ENCODE measurements at places on chromosomes 16 and 17.

- DNase-seq: no peak
Measured at GRCh38 chr16:2429771-2430663, 770 bp downstream of the CCNF start.

- DNase-seq: peak; percentile 83
Measured at GRCh38 chr17:7851438-7852261, 3.2 kb upstream of the TMEM88 start.

DNA sequence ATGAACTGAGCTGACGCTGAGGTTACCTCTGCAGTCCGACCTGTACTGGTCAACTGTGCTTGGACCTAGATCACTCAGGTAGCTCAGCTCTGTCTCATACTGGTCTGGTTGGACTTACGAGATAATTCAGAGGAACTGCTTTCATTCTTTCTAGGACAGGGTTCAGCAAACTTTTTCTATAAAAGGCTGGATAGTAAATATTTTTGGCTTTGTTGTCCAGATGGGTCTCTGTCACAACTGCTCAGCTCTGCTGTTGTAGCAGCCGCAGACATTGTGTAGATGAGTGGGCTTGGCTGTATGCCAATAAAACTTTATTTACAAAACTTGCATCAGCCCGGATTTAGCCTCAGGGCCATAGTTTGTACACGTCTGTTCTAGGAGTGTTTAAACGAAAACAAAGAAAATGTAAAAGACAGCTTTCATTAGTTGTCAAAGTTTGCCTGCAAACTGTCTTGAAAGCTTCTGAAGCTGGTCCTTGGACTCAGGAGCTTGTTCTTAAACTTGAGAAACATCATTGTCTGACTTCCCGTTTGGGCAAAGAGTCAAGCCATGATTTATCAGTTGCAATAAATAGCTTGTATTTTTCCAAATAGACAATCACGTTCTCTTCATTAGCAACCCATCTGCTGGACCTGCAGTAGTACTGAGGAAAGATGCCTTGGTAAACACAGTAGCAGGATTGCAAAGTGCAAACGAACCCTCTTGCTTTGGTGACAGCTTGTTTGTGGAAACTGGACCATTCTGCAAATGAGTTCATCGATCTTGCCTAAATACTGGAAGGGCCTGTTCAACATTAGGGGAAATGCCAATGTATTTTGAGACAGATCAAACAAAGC, 253.4 kb downstream of the SNX29 start:
- DNase-seq: peak; percentile 60

- DNase-seq: no peak
Measured at GRCh38 chr17:1375615-1376014, 24.4 kb downstream of the YWHAE start.

- no peak for DNase-seq
Measured at GRCh38 chr16:48206594-48207242, 37.4 kb upstream of the LONP2 start.

DNA sequence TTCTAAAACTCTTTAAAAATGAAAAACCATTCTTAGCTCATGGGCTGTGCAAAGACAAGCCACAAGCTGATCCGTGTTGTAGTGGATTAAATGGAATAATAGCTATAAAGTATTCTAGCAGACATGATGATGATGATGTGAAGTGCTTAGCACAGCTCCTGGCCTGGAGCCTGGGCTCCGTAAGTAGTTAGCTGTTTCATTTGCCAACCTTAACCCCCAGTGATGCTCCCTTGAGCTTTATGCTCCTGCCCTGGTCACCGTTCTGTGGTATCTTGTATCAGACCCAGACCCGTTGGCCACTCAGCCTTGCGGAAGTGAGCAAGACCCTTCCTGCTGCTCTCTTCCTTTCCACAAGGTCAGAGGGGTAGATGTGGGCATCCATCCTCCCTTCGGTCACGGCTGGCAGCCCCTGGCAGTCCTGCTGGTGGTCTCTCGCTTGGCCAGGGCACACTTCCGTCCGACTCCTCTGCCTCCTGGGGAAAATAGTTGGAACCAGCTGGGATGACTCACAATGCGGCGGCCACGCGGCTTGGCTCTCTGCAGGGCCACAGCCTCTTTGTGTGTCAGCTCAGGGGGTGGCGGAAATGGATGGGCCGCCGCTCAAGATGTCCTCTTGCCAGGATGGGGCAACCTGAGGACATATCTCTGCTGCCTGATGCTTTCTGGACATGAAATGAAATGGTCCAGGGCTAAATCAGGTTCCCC, 79.1 kb downstream of the GPR139 start:
- no peak for DNase-seq

DNA sequence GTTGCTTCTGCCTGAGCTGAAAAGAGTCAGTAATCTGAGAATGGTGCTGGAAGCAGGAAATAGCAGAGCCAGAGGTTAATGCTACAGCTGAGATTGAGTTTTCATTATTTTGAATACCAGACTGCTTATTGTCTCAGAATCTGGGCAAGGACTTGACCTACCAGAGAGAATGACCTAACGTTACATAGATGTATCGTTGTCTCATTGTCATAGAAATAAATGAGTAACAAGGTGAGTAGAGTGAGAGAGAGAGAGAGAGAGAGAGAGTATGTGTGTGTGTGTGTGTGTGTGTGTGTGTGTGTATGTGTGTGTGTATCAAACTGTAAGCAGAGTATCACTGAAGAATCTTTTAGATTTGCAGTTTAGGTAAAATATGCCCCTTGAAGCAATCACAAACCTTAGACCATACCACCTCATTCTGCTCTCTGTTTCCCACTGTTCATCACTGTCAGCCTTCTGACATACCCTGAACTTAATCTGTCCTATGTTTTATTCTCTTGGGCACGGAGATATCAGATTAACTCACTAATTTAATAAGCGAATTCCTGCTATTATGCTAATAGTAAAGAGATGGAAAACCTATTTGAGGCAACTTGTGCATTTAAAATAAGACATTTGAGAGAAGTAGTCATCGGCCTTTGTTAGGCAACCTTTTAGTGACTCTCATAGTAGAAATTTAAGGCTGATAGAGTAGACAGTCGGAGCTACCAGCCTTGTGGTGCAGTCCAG, 87.8 kb downstream of the CYB561 start:
- DNase-seq: no peak

GRCh38 chr17:43448720-43449469, 34.9 kb upstream of the DHX8 start:
- no peak for DNase-seq

DNA sequence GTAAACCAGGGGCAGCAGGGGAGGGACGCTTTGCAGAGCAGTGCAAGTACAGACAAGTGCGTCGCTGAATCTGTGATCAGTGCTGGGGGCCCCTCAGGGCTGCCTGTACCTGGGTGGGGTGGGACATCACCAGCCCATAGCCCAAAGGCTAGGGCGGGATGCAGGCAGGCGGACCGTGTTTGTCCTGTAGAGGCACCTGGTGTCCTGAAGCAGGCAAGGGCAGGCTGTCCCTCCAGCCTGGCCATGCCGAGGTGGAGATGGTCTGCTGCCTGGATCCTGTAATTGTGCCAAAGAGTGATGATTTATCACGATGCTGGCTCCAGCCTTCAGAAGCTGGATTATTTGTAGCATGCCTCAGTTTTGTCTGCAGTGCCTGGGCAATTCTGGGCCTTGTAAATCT, 137.9 kb upstream of the GSE1 start:
- no peak for DNase-seq

Data from NCI-H1092 (cell line).